Activated CD8-positive, alpha-beta T cell treated with anti-CD3 and anti-CD28 coated beads, Interleukin-2, amount 10 ng/mL, durations not matched to agents 7 days and 5 days (primary cell): ENCODE measurements at places on chromosomes 1 and 21.

DNA sequence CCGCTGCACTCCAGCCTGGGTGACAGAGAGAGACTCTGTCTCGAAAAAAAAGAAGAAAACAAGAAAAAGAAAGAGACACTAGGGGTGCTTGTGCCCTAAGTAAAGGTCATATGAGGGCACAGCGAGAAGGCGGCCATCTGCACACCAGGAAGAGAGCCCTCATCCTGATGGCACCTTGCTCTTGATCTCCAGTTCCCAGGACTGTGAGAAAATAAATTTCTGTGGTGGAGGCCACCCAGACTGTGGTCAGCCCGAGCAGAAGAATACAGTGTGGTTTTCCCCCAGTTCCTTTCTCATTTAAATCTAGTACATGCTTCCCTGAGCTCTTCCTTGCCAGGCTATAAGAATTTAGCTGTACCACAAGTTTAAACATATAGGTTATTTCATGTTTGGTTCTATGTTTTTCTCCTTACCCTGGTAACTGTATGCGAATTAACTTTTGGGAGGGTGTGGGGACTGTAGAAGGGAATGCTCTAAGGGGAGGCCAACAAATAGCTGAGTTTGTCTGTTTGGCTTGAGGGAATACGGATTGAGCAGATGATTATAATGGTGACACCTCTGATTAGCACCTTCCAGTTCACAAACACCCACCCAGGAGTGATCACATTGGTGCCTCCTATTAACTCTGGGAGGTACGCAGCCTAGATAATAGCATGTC lies 119.6 kb upstream of the ERRFI1 start:
- H3K27me3 ChIP-seq = peaks cover 23% of the 10 kb centered on the region
- DNase-seq = no peak
- peaks cover 28% of the 10 kb centered on the region for H3K4me1 ChIP-seq
- no peak overlapping the region for H3K27ac ChIP-seq
- peaks cover 2% of the 10 kb centered on the region for H3K36me3 ChIP-seq
- H3K4me3 ChIP-seq = no peak overlapping the region

DNA sequence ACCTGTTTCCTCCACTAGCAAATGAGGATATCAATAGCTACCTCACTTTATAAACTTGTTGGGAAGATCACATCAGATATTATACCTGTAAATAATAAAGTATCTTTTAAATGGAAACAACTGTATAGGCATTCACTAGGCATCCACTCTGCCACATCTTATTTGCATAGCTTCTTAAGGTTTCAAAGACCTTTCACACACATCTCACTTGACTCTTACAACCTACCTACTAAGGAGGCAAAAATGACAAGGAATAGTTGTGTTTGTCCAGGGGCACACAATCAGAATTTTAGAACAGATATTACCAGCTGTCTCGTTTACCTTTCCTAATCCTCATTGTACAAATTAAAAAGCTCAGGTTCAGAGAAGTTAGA lies 51.5 kb downstream of the VANGL2 start:
- no peaks in the 10 kb centered on the region for H3K27me3 ChIP-seq
- DNase-seq = no peak
- H3K36me3 ChIP-seq = peaks cover 2% of the 10 kb centered on the region
- peaks cover 47% of the 10 kb centered on the region for H3K4me1 ChIP-seq
- peak overlapping the region; percentile 60 for H3K27ac ChIP-seq
- no peak overlapping the region for H3K4me3 ChIP-seq

DNA sequence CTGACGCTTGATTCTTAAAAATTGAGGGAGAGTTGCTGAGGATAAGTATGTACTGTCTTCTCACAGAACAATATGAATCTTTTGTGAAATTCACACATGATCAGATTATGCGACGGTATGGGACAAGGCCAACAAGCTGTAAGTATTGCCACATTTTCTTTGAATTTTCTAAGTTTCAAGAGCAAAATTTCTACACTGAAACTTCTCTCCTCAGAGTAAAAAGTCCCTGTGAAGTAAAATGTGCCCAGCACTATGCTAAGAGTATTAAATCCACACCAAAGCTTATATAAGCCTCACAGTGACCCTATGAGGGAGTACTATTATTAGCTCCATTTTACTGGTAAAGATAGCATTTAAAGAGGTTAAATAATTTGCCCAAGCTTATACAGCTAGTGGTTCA lies 12.2 kb downstream of the AKIRIN1 start:
- H3K4me1 ChIP-seq = peaks cover 8% of the 10 kb centered on the region
- no peaks in the 10 kb centered on the region for H3K27me3 ChIP-seq
- no peak overlapping the region for H3K4me3 ChIP-seq

DNA sequence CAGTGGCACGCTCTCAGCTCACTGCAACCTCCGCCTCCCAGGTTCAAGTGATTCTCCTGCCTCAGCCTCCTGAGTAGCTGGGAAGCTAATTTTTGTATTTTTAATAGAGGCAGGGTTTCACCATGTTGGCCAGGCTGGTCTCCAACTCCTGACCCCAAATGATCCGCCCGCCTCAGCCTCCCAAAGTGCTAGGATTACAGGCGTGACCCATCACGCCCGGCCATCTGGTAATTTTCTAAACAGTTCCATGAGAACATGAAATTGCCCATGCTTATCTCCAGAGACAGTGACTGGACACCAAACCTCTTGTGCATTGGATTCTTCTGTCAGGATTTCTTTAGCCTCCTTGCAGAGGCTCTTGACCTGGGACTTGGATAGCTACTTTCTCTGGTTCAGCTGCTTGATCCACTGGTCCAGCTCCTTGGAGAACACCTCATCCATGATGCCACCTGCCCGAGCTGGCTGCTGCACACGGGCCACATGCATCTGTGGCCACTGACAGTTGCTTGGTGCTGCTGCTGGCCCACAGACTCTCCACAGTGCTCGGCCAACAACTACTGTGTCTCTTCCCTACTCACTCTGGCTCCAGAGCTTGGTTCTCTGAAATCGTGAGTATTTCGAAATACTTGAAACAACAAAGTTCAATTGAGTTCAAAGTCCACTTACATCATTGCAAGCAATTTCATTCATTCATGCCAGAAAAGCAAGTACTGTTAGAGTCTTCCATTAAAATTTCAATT lies 40.0 kb upstream of the CTPS1 start:
- H3K36me3 ChIP-seq = no peaks in the 10 kb centered on the region
- H3K27ac ChIP-seq = no peak overlapping the region
- no peak overlapping the region for H3K4me3 ChIP-seq
- no peak for DNase-seq
- no peaks in the 10 kb centered on the region for H3K4me1 ChIP-seq
- peaks cover under 1% of the 10 kb centered on the region for H3K27me3 ChIP-seq

DNA sequence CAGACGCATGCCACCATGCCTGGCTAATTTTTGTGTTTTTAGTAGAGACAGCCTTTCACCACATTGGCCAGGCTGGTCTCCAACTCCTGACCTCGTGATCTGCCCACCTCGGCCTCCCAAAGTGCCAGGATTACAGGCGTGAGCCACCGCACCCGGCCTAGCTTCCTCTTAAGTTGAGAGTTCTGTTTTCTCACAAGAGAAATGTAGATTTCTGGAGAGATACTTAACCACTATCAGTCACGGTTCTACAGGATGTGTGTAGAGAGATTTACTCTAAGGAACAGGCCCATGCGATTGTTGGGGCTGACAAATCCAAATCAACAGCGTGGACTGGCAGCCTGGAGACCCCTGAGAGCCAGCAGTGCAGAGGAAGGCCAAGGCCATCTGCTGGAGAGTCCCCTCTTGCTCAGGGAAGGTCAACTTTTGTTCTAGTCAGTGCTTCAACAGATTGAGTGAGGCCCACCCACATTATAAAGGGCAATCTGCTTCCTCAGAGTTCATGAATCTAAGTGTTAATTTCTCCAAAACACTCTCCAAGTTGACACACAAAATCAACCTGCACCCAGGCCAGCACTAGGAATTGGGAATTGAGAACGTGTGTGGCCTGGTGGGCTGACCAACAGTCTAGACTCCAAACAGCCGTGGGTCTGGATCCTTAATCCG lies 38.7 kb downstream of the CHAF1B start:
- peak overlapping the region; percentile 5 for H3K27ac ChIP-seq
- H3K27me3 ChIP-seq = no peaks in the 10 kb centered on the region
- DNase-seq = no peak
- peaks cover 8% of the 10 kb centered on the region for H3K36me3 ChIP-seq
- no peak overlapping the region for H3K4me3 ChIP-seq

- H3K27me3 ChIP-seq = no peaks in the 10 kb centered on the region
- no peak overlapping the region for H3K27ac ChIP-seq
- H3K4me1 ChIP-seq = no peaks in the 10 kb centered on the region
- H3K36me3 ChIP-seq = no peaks in the 10 kb centered on the region
- DNase-seq = no peak
Measured at GRCh38 chr1:218101409-218101808, 183.7 kb upstream of the RRP15 start.

- H3K36me3 ChIP-seq = no peaks in the 10 kb centered on the region
- H3K27me3 ChIP-seq = peaks cover 45% of the 10 kb centered on the region
- no peak for DNase-seq
- H3K27ac ChIP-seq = no peak overlapping the region
Measured at GRCh38 chr1:66532798-66533783, 862 bp upstream of the SGIP1 start.

DNA sequence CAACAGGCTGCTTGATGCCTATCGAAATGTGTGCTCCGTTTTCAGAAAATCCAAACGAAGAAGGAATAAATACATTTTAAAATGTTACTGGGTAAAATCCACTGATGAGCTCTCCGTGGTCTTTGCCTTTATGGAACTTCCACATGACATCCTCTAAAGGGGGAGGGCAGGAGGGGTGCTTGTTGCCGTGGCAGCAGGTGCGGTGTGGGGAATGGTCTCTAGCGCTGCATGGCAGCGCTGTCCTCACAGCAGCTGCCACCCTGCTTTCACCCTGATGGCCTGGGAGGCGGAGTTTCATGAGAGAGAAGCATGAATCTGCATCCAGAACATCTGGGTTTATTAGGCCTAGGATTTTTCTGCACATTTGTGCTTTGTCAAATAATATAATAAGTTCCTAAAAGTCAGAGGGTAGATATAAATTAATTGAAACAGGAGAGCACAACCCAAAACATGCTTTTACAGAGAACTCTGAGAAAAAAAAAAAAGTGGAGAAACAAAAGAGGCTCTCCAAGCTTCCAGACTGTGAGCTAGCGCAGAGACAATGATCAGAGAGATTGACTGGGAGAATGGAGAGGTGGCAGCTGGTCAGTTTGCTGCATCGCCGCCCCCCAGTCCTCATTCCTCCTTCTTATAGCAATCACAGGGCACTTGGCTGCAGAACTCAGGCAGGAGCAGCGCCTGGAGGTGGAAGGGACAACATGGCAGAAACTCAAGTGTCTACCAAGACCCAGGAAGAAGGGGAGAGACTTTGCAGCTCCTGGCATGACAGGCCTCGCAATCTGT lies 228.6 kb downstream of the DSCAM start:
- no peak overlapping the region for H3K4me3 ChIP-seq
- no peak for DNase-seq
- H3K4me1 ChIP-seq = no peaks in the 10 kb centered on the region
- no peaks in the 10 kb centered on the region for H3K36me3 ChIP-seq
- H3K27me3 ChIP-seq = no peaks in the 10 kb centered on the region

GRCh38 chr1:226731257-226731893 lies 7.7 kb downstream of the ITPKB start:
- H3K27me3 ChIP-seq = no peaks in the 10 kb centered on the region
- DNase-seq = no peak
- H3K4me3 ChIP-seq = peak overlapping the region; percentile 91
- peaks cover 95% of the 10 kb centered on the region for H3K4me1 ChIP-seq

GRCh38 chr1:58047265-58047858 lies 499.2 kb downstream of the OMA1 start:
- no peaks in the 10 kb centered on the region for H3K4me1 ChIP-seq
- DNase-seq = peak; percentile 33
- H3K27me3 ChIP-seq = no peaks in the 10 kb centered on the region
- no peaks in the 10 kb centered on the region for H3K36me3 ChIP-seq
- no peak overlapping the region for H3K4me3 ChIP-seq

DNA sequence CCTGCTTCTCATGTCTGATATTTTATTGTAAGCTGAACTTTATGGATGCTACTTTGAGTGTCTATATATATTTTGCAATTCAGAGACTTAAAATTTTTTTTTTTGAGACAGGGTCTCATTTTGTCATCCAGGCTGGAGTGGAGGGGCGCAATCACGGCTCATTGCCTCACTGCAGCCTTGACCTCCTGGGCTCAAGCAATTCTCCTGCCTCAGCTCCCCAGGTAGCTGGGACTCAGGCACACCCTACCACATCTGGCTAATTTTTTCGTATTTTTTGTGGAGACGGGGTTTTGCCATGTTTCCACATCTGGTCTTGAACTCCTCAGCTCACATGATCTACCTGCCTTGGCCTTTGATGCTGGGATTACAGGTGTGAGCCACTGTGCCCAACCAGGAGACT lies 8.4 kb downstream of the ZYG11A start:
- no peak overlapping the region for H3K27ac ChIP-seq
- H3K27me3 ChIP-seq = peaks cover 5% of the 10 kb centered on the region
- no peak overlapping the region for H3K4me3 ChIP-seq
- no peaks in the 10 kb centered on the region for H3K36me3 ChIP-seq
- H3K4me1 ChIP-seq = no peaks in the 10 kb centered on the region

DNA sequence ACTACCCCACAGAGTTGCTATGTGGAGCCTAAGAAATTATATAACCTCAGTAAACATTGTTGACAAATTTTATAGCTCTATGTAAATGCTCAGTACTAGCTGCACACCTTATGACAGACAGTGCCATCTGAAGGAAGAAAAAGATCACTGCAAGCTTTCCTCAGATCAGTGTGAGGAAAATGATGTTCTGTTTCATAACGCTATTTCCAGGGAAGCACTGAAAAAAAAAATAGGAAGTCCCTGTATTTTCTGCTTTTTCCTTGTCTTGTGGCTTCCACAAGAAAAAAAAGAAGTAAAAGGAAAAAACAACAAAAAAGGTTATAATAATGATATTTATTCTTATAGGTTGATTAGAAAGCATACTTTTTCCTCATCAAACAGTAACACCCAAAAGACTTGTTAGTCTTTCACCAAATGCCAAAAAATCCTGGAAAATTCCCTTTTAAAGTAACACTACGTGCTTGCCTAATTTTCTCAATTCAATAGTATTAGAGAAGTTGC lies 23.2 kb downstream of the LYST start:
- H3K4me3 ChIP-seq = no peak overlapping the region
- H3K27me3 ChIP-seq = no peaks in the 10 kb centered on the region
- peaks cover 22% of the 10 kb centered on the region for H3K36me3 ChIP-seq
- no peak for DNase-seq
